ENCODE measurements at places on chromosomes 3 and 15.

DNA sequence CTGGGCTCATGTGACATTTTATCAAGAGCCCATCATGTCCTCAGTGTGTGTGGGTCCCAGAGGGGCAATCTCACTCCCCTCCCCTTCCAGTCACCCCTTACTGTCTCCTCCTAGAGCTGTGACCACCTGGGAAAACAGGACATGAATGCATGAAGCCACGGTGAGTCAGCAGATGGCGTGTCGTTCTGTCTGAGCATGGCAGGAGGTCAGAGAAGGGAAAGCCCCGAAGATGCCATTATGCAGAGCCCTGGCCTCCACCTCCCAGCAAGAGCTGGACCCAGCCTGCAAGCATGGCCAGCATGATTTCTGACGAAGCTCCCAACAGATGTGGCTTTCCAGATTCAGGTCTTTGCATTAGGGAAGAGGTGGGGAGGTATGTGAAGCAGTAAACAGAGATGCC lies 118.5 kb downstream of the TLE3 start:
- DNase-seq: no peak

DNA sequence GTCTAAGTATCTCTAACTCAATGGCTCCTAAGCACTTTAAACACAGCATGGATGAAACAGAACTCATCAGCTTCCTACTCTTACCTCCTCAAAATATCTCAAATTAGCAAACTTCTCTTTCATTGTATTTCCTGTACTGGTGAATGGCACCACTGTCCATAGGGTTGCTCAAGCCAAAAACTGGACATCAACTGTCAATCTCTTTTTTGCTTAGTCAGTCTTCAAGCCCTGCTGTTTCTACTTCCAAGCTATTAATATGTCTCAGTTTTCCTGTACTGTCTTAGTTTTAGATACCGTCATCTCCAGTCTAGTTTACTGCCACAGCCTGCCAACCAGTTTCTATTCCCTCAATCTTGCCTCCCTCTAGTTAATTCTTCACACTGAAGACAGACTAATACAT lies 48.3 kb upstream of the KPNA4 start:
- DNase-seq: no peak

GRCh38 chr15:82315519-82316246 lies 33.6 kb downstream of the GOLGA6L10 start:
- no peak for DNase-seq

GRCh38 chr15:64006642-64007041 lies 39.6 kb downstream of the DAPK2 start:
- DNase-seq: no peak

- peak; percentile 73 for DNase-seq
Observed at GRCh38 chr15:41971089-41971894, 1.1 kb downstream of the EHD4 start.

GRCh38 chr3:150945226-150946032 lies 27.1 kb downstream of the CLRN1 start:
- peak; percentile 80 for DNase-seq

GRCh38 chr15:68366314-68366713 lies 65.6 kb downstream of the ITGA11 start:
- no peak for DNase-seq

DNA sequence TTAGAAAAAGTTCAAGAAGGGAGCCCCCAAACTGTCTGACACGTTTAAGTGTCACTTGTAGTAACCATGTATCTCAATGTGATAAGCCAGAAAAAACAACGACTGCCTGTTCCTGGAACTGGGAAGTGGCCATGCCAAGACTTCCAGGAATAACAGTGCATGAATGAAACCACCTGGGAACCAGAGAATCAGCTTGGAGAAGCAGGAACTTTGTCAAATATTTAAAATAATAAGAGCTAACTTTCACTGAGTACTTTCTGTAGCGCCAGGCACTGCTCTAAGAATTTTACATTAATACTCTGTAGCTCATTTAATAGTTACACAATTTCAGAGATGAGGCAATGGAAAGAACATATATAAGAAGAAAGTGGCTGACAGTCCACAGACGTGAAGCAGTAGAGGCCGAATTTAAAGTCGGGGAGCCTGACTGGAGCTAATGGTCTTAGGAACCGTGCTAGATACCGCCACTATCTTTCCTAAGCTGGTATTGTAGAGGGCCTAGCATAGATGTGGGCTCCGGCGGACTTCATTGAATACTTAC lies 876 bp downstream of the PLSCR1 start:
- DNase-seq: peak; percentile 36

- no peak for DNase-seq
Observed at GRCh38 chr15:66030650-66031049, 161.4 kb downstream of the RAB11A start.

DNA sequence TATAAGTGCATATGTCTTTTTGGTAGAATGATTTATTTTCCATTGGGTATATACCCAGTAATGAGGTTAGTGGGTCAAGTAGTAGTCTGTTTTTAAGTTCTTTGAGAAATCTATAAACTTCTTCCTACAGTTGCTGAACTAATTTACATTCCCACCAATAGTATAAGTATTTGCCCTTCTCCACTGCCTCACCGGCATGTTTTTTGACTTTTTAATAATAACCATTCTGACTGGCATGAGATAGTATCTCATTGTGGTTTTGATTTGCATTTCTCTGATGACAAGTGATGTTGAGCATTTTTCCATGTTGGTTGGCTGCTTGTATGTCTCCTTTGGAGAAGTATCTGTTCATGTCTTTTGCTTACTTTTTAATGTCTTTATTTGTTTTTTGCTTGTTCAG lies 94.1 kb upstream of the TP63 start:
- DNase-seq: no peak

DNA sequence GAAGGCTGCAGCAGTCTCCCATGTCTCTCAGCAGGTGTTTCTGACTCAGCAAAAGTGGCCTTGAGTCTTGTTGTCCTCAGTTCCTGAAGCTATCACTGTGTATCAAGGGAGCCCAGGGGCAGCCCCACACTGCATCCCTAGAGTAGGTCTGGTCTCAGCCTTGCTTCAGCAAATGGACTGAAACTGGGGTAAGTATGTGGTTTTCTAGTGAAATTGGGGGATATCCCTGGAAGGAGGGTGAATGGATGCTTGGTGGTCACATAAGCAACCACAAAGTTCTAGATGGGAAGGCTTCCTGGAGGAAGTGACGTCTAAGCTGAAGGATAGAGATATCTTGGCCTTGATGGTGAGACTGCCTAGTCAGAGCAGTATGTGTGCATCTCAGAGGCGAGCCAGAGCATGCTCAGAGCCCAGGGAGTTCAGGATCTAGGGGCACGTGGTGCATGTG lies 38.4 kb downstream of the TMEM158 start:
- DNase-seq: no peak

DNA sequence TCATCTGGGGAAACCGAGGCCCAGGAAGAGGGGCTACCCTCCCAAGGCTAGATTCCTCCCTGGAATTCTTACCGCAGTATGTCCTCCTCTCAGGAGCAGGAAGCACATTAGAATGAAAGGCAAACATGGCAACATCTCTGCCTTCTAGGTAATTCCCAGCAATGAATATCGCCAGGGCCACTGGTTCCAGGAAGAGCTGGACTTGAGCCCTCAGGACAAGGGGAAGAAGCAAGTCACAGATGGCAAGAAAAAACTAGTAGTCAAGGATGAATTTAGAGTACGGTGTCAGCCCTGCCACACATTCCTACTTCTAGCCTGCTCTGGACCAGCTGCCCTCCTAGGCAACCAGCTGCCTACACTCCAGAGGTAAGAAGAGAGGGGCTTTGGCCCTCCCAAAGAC lies 42.9 kb downstream of the MEGF11 start:
- DNase-seq: no peak

GRCh38 chr3:127747066-127747465 lies 74.3 kb downstream of the ABTB1 start:
- no peak for DNase-seq

- DNase-seq: no peak
Observed at GRCh38 chr15:90040618-90041017, 39.5 kb downstream of the ZNF710 start.

DNA sequence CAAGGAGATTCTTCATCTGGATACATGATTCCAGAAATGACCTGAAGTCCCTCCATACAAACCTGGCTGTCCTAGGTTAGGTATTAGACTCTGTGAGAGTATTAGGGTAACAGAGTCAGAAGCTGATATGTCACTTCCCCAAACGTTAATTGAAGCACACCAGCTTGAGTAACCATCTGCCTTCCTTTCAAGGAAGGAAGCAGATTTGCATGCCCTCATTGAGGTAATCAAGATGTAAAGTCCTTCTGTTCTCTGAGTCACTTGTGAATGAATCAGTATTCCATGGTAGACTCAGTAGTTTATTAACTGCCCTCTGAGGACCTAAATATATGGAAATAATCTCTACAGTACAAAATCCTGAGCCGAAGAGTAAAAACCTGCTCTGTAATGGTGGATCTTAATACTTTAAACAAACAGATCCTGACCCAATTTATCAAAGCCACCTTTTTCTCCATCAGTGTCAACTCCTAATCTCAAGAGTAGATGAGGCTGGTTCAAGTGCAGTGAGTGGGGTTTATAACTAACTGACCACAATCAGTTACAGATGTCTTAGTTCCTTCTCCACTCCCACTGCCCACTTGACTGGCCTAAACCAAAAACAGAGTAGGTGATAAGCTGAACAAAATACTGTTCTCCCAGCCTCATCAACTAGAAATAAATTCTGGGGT lies 246.2 kb upstream of the CHRM5 start:
- peak; percentile 36 for DNase-seq

DNA sequence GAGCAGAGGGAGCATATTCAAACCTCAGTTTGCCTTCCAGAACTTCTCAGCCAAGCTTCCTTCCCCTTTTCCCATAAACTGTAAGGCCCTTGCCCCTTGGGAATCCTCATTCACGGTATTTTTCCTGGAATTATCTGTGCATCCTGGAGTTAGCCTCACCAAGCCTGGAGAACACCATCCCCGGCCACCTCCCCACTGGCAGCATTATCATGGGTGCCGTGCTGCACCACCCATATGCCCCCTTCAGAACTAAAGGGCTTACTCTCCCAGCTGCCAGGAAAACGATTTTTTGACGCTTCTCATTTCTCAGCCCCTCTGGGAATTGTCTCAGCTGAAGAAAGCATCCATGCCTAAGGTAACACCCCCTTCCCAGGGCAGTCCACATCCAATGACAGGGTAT lies 20.9 kb upstream of the TBC1D21 start:
- DNase-seq: no peak

DNA sequence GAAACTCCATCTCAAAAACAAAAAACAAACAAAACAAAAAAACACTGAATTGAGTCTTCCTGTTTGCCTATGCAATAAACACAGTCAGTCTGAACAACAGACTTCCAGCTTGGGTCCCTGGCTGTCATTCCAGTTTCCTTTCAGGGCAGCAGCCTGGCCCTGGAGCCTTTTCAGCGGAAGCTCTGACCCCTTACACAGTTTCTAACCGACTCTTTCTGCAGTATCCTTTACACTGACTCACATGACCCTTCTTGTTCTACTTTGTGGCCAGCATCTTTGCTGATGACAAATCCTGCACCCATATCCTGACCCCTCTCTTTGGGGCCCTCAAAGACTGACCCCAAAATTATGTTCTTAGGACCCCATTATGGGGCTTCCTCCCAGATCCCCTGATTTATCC lies 38.3 kb upstream of the INO80 start:
- no peak for DNase-seq

- no peak for DNase-seq
Observed at GRCh38 chr3:179133575-179133974, 14.6 kb upstream of the PIK3CA start.

DNA sequence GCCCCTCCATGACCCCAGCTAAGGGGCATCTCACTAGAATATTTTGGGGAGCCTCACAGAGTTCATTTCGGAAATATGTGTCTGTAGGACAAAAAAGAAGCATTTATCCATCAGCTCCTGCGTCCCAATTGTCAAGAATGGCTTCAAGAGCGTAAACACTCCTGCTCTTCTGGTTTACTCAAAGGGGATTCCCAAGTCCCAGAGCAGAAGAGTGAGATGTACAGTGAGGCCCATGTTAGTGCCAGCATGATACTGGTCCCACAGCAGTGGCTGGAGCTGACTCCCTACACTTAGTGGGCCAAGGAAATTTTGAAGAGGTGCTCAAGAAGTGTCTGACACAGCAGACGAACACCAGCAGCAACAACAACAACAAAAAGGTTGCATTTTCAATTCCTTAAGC lies 34.9 kb upstream of the ARL8B start:
- no peak for DNase-seq

- DNase-seq: no peak
Observed at GRCh38 chr3:101388706-101389105, 68.3 kb upstream of the IMPG2 start.

DNA sequence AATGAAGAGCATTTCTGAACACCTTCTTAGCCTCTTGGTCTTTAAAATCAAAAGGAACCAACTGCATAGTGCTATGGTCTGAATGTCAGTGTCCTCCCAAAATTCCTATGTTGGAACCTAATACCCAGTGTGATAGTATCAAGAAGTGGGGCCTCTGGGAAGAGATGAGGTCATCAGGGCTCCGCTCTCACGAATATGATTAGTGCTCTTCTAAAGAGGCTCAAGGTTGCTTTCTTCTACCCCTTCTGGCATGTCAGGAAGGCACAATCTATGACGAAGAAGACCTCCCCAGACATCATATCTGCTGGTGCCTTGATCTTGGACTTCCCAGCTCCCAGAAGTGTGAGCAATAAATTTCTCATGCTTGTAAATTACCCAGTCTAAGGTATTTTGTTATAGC lies 209.5 kb downstream of the MAGI1 start:
- no peak for DNase-seq

DNA sequence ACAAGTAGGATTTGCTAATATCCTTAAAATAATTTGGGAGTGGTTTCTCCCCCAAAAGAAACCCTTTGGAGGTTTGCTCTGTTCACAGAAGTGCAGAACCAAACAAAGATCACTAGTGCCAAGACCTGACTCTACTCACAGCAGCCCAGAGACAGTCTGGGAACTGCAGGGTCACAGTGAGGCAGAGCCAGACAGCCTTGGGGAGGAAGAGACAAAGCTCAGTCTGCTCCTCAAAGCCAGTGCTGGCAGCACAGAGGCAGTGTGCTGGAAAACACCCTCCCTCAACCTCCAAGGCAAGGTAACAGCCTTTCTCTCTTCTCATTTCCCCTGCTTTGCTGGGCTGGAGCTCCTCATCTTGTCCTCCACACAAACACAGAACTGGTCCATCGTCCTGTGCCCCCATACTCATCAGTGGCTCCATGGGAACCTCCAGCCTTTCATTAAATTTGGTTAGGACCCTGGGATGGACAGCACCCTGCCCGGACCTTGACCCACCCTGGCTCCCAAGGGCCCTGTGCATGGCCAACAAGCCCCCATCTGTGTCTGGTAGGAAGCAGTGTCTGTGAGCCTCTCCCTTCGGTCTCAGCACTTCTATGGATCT lies 12.6 kb downstream of the RAB6B start:
- DNase-seq: no peak

DNA sequence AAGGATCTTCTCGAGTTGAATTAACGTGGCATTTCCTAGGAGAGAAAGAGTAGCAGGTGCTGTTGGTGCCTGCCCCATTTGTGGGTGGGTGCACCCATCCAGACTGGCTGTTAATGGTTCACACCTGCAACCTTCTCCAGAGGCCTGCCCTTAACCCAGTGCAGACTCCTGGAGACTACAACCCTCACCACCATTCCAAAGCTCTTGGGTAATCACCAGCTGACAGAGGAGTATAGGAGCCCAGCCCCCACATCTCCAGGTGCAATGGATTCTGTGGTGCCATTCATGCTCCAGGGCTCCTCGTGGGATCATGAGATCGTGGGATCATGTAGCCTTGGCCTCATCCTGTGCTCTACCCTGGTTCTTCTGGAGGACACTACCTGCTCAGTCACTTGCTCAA lies 60.2 kb downstream of the SEMA5B start:
- no peak for DNase-seq

- DNase-seq: peak; percentile 46
Observed at GRCh38 chr15:99409097-99409473, 156.7 kb upstream of the MEF2A start.

GRCh38 chr3:21237638-21238037 lies 513.4 kb downstream of the ZNF385D start:
- peak; percentile 59 for DNase-seq

Data from astrocyte of the spinal cord (primary cell).